Thymus (tissue), 14 donors: ENCODE measurements at places on chromosomes 11 and 22. TPM values are rescaled to one million over a fixed set of nuclear protein-coding genes. Genes with fewer than 3 reads are reported as not detected.

GRCh38 chr11:112121981-112122615 lies 35.4 kb downstream of the SDHD start:
- no peaks in the 10 kb centered on the region for H3K4me1 ChIP-seq
- peaks cover 5% of the 10 kb centered on the region for H3K36me3 ChIP-seq
- no peak for DNase-seq
- H3K27me3 ChIP-seq = no peaks in the 10 kb centered on the region
- no peak overlapping the region for H3K4me3 ChIP-seq
- H3K27ac ChIP-seq = no peak overlapping the region

DNA sequence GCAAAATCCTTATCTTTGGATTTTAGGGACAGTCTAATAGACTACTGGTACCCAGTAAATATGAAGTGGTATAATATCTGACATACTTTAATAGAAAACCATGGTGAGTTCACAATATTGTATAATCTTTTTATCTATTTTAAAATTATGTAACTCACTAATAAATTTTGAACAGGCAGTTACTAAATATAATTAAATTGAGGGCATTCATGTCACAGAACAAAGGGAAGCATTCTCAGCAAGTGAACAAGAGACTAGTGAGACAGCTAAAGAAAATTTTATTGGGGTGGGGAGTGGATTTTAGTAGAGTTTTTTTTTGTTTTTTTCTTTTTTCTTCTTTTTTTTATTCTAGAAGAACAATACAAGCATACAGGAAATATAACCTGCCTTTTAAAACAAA lies 55.0 kb downstream of the DNAJC24 start:
- no peaks in the 10 kb centered on the region for H3K27me3 ChIP-seq
- H3K36me3 ChIP-seq = no peaks in the 10 kb centered on the region
- DNase-seq = no peak
- H3K4me3 ChIP-seq = no peak overlapping the region
- H3K4me1 ChIP-seq = no peaks in the 10 kb centered on the region

CSRP3 gene
- polyA plus RNA-seq = 0.37 TPM

DNA sequence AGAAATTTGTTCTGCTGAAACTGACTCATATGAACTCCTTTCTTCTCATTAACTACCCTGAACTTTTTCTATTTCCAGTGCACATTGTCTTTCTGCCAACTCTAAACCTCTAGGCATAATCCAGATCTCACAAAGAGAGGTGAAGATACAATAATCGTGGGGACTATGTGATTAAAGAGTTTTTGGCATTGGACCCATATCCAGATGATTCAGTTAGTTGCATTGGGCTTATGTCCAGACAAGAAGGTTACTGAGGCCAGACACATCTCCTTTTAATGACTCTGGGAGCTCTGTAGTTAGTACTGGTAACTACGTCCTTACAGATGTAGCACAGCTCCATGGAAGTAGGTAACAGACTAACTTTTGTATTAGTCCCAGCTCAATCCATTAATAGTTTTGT lies 273.0 kb downstream of the CASP12 start:
- no peaks in the 10 kb centered on the region for H3K4me1 ChIP-seq
- no peaks in the 10 kb centered on the region for H3K36me3 ChIP-seq
- H3K27ac ChIP-seq = no peak overlapping the region
- no peaks in the 10 kb centered on the region for H3K27me3 ChIP-seq
- no peak for DNase-seq
- H3K4me3 ChIP-seq = no peak overlapping the region

- H3K27me3 ChIP-seq = no peaks in the 10 kb centered on the region
- DNase-seq = no peak
- no peaks in the 10 kb centered on the region for H3K4me1 ChIP-seq
- H3K27ac ChIP-seq = no peak overlapping the region
- H3K4me3 ChIP-seq = no peak overlapping the region
These were observed 33.7 kb downstream of the EXPH5 start for GRCh38 chr11:108559904-108560303.

ABCG4 gene
- 2.8 TPM for polyA plus RNA-seq

DNA sequence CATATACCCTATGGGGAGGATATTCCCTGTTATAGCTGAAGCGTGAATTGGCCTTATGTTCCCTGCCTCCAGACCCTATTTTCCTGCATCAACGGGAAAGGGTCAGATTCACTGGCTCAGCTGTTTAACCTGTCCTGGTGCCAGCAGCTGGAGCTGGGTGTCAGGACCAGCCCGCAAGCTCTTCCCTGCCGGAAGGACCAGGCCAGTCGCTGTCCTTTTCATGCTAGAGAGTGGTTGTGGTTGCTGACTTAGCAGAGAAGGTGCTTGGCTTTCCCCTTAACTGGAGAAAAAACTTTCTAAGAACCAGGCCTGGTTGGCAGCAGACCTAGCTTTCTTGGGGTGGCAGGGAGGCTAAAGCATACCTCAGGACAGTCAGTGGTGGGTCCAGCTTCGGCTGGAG lies 5.2 kb upstream of the SREBF2 start:
- no peaks in the 10 kb centered on the region for H3K27me3 ChIP-seq
- H3K27ac ChIP-seq = no peak overlapping the region
- H3K4me3 ChIP-seq = no peak overlapping the region

GRCh38 chr22:27347951-27348350 lies 453.6 kb downstream of the MN1 start:
- H3K4me3 ChIP-seq = no peak overlapping the region
- DNase-seq = no peak
- H3K36me3 ChIP-seq = no peaks in the 10 kb centered on the region

SLC22A25 gene
- not detected for polyA plus RNA-seq

DNA sequence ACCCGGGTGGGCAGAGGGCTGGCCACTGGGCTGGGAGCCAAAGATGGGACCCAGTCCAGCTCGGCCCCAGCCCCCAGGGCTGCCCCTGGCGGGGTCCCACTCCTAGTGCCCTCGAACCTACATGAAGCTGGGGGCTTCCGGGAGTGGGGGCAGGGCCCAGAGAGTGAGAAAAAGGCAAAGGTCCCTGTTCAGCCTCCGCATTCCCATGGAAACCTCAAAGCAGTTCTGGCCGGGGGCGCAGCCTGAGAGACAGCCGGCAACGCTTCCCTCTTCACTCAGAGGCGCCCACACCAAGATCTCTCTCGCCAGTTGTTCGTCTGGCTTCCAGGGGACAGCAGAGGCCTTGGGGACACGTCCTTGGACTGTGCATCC lies 22.4 kb upstream of the ARHGAP8 start:
- H3K4me1 ChIP-seq = peaks cover 22% of the 10 kb centered on the region
- H3K4me3 ChIP-seq = no peak overlapping the region
- peaks cover 11% of the 10 kb centered on the region for H3K36me3 ChIP-seq
- DNase-seq = no peak
- no peak overlapping the region for H3K27ac ChIP-seq

DNA sequence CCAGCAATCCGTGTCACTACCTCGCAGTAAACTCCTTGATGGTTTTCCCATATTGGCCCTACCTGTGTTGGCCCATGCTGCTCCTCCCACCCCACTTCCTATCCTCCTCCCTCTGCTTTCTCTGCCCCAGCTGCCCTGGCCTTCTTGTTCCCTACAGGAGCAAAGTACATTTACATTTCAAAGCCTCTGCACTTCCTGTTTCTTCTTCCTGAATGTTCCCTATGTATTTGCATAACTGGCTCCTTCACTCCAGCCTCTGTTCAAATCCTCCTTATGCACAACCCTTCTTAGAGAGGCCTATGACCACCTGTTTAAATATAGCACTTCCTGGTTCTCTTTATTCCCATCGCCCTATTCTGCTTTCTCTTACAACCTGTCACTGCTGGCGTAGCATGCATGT lies 62.2 kb downstream of the PARVA start:
- no peaks in the 10 kb centered on the region for H3K36me3 ChIP-seq
- H3K27ac ChIP-seq = no peak overlapping the region
- no peak for DNase-seq
- no peak overlapping the region for H3K4me3 ChIP-seq
- no peaks in the 10 kb centered on the region for H3K4me1 ChIP-seq
- no peaks in the 10 kb centered on the region for H3K27me3 ChIP-seq

KCNE3 gene
- polyA plus RNA-seq = 2.1 TPM

ARRB1 gene
- polyA plus RNA-seq = 4.1 TPM

GRCh38 chr11:92830377-92831155 lies 138.9 kb upstream of the MTNR1B start:
- peak; percentile 69 for DNase-seq
- H3K4me1 ChIP-seq = peaks cover 40% of the 10 kb centered on the region
- no peak overlapping the region for H3K4me3 ChIP-seq
- H3K27me3 ChIP-seq = no peaks in the 10 kb centered on the region
- H3K27ac ChIP-seq = peak overlapping the region; percentile 84
